ENCODE measurements at places on chromosomes 3 and 15.

GRCh38 chr15:100147828-100148227, 193.9 kb downstream of the ADAMTS17 start:
- DNase-seq = no peak

- no peak for DNase-seq
Observed at GRCh38 chr3:104273046-104273649, 1093.6 kb upstream of the ALCAM start.

- no peak for DNase-seq
Observed at GRCh38 chr3:193822492-193823212, 229.6 kb downstream of the OPA1 start.

GRCh38 chr3:177286034-177286433, 88.8 kb upstream of the TBL1XR1 start:
- DNase-seq = no peak
